Right lung (tissue), 10 donors: ENCODE measurements at places on chromosomes 2 and 18.

DNA sequence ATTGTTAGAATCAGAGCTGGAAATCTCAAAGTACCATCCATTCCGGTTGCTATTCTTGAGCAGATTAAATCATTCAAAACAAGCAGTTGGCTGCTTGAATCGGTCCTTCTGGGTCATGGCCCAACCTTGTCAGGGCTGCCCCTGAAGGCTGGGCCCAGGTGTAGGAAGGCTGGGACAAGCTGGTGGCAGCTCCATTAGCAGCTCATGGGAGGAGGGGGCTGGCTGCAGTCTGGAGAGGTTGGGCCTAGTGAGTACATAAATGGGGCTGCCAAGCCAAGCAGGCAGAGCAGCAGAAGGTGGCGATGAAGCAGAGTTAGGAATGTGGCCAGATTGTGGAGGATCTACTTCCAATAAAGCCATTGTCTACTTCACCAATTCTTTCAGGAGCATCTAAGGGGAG is 81.4 kb downstream of the ADCYAP1 start:
- DNase-seq, result no peak

- no peak for DNase-seq
Observed at GRCh38 chr2:46983065-46983801, 67.6 kb upstream of the MCFD2 start.

DNA sequence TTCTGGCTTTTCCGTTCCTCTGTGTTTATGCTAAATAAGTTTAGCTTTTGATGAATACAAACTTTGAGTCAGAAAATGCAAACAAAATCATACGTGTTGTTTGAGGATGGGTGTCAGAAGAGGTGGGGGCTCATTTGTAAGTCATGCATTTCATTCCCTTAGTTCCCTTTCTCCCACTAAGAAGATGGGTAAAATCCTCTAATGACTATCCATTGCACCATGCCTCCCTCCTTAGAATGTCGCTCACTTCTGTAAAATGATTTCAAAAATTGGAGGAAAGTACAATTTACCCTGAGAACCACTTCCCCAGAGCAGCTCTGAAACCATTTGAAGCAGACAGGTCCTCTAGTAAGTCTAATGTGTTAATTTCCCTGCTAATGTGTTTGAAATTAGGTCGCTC is 629.6 kb upstream of the VRK2 start:
- no peak for DNase-seq

DNA sequence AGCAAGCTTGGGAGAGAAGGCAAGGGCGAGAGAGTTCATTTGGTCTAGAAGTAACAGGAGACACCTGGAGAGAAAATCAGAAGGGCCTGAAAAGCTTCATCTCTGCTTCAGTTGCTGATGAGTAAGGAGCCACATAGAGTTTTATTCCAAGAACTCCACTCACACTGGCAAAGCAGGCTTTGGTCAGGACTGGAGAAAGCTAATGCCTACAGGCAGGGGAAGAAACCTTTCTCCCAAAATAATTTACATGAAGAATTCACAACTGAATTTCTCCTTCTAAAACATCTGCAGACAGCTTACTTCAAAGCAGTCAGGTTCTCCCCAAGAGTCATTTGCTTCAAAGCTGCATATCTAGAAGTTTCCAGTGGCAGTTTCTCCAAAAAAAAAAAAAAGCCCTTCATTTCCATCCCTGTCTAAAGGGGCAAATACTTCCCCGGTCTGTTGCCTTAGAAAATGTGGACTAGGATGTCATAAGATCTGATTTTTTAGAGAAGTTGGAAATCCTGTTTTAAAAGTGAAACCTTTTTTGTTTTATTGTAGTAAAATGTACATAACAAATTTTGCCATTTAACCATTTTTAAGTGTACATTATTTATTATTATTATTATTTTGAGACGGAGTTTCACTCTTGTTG is 46.3 kb downstream of the TMEM247 start:
- no peak for DNase-seq

GRCh38 chr2:105781274-105781978 is 36.7 kb downstream of the NCK2 start:
- DNase-seq, result no peak

DNA sequence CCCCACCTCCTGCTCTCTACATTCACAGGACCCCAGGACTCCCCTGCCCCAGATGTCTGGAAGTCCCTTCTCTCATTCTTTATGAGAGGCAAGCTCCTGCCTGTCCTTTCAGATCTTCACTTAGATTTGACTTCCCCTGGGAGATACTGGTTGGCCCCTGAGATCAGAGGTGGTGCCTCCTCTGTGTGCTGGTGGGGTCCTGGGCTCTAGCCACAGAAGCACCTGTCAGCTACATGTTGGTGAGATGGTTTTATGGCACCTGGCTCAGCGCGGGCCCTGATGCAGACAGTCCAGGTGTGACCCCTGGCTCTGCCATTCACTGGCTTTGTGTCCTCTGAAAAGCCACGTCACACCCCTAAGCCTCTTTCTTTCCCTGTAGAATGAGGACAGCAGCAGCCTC is 369.6 kb upstream of the ID2 start:
- no peak for DNase-seq

- DNase-seq, result no peak
Observed at GRCh38 chr2:176096986-176097819, 2.4 kb upstream of the HOXD12 start.

GRCh38 chr18:26159353-26159752 is 25.7 kb downstream of the PSMA8 start:
- DNase-seq, result no peak

GRCh38 chr18:30455741-30456140 is 586.8 kb downstream of the DSC3 start:
- no peak for DNase-seq

DNA sequence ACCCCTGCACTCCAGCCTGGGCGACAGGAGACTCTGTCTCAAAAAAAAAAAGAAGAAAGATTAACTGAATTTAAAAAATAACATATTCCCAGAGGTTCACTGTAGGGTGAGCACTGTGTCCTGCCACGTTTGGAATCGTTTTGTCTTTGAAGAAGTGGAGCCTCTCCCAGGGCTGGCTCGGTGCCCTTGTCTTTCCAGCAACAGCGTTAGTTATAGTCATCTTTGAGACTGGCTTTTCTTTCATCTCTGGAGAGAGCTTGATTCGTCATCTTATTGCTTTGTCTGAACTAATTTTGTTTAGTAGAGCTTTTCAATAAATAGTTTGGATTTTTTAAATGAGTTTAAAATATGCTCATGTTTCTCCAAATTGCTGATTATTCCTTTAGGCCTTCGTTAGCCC is 50.5 kb downstream of the IMPA2 start:
- peak; percentile 54 for DNase-seq

DNA sequence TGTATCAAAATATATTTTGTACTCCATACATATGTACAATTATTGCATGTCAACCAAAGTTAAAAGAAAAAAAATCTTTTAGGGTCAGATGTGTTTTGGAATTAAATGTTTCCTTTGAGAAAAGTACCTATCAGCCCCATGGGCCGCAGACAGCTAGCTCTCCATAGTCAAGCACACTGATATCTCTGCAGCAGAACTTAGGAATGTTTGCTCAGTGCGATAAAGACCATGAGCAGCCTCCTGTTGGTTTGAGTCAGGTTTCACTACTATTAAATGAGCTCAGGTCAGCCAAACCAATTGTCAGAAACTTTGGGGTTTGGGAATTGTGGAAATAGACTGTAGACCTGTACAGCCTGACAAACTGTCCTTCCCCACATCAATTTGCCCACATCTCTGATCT is 33.7 kb downstream of the LCT start:
- DNase-seq, result no peak

DNA sequence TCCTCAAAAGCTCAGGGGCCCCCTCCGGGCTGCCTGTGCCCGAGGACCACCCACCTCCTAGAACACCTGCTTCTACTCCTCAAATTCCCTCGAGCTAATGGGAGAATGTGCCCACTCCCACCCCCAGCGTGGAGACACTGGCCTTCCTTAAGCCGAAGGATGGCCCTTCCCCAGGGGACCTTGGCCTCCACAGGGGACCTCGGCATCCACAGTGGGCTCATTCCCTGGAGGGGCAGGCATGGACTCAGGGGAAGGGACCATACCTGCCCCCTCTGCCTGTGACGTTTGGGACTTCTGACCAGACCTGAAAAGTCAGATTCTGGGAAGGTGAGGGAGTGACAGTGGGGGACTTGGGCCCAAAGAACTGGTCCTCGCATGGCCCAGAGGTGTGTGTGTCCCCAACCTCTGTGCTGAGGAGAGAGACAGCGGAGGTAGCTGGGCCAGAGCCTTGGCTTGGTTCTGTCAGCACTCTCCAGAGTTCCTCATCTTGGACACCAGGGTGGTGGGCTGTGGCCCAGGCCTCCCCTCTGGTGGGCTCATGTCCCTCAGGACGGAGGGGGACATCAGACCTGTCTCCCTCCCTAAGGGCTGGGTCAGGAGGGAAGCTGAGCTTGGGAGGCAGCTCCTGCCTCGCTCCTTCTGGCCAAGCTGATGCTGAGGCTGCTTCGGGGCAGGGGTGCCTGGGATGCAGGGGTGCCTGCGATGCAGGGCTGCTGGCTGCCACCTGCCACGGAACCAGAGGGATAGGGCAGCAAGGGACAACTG is 240.4 kb downstream of the HAUS1 start:
- no peak for DNase-seq

DNA sequence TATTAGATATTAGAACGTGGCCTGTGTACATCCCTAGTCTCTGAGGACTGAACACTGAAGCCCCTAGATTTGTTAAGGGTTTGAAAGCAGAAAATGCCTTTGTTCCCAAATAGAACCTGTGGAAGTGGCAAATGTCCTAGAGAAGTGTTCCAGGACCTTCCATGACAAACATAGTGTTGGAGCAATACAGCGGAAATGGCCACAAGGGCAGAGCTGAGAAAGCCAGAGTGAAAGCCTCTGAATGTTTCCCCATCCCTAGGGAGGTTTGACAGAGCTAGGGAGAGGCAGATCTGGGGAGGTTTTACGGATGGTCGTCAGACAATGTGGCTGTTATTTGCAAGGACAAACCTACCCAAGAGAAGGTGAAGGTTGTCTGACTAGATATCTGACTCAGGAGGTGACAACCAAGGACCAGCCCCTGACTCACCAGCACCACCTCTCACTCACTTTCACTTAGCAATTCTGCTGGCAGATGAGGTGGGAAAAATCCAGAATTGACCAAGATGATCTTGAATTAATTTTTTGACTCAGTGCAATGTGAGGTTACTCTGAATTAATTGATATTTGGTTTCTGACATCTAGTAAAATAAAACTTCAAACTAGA is 24.1 kb downstream of the RBM43 start:
- DNase-seq, result no peak

DNA sequence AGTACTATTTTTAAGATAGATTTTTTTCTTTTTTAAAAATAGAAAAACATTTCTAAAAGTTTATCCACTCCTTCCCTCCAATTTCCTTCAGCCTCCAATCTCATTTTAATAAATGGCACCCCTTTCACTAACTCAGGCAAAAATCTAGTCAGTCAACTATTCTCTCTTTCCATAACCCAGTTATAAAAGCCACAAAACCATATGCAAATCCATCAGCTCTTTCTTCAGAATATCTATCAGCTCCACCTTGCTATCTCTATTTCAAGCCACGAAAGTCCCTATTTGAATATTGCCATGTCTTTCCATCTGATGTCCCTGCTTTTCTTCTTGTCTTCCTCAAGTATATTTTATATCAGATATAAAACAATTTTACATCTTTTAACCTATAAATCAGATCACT is 397.1 kb downstream of the ERBB4 start:
- no peak for DNase-seq

- no peak for DNase-seq
Observed at GRCh38 chr2:112181571-112182290, 43.5 kb downstream of the FBLN7 start.

DNA sequence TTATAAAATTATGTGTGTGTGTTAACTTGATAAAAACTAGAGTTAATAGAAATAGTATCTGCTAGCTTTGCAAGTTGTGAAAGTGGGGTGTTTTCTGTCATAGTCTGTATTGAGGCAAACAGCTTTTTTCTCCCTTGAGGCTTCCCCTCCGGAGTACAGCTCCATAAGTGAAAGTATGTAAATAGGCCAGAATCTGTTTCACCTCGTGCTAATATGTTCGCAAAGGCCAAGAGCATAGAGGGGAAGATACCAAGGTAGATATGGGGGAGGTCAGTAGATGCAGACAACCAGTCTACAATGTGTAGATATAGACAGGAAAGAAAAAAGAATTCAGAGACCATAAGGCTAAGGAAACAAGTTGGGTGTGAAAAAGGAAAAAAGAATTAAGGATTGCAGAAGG is 72.9 kb downstream of the PTRHD1 start:
- no peak for DNase-seq

GRCh38 chr18:57991552-57991951 is 52.5 kb upstream of the NEDD4L start:
- DNase-seq, result no peak

- DNase-seq, result no peak
Observed at GRCh38 chr2:213740453-213740852, 456.2 kb downstream of the SPAG16 start.

DNA sequence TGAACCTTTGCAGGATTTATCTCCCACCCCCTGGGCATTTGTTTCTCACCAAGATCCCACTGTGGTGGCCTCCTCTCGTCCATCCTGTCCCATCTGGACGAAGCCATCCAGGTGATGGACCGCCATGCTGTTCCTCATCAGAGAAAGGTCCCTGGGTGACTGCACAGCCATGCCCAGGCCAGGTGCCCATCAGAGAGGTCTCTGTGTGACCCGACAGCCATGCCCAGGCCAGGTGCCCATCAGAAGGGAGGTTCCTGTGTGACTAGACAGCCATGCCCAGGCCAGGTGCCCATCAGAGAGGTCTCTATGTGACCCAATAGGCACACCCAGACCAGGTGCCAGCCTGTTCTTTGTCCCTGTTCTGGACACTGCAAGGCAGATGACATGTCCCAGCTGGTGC is 360.9 kb upstream of the SALL3 start:
- no peak for DNase-seq

DNA sequence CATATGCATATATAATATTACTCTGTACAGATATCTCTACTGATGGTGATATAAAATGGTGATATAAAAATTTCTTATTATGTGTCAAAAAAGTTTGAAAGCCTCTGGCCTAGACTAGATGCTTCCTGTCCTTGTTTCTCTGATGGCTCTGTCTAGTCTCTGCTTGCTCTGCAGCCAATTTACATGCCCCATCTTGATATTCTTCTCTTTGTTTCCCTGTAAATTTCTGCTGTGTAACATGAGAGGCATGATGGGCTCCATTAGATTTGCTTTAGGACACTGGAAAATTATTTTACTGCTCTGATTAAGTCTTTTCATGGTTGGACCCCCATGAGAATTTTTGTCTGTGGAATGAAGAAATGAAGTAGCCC is 24.3 kb downstream of the BABAM2 start:
- DNase-seq, result no peak

DNA sequence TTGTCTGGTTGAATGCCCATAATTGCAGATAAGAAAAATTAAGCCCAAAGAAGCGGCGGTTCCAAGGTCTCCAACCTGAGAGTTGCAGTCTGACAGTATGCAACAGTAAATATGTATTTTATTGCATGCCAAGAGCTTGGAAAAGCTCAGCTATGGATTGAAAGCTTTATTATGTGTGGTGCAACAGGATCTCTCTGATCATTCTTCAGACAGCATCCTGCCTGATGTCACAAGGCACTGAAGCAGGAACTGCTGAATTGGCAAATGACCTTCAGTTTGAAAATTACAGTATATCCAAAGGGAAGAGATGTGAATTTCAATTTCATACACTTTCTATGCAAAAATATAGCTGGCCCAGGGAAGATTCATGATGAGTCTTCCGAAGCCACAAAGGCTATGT is 42.5 kb downstream of the DOCK10 start:
- DNase-seq, result peak; percentile 84

- no peak for DNase-seq
Observed at GRCh38 chr2:33670392-33670937, 71.4 kb upstream of the FAM98A start.

GRCh38 chr2:61177727-61178549 is 15.9 kb downstream of the C2orf74 start:
- peak; percentile 38 for DNase-seq

- DNase-seq, result no peak
Observed at GRCh38 chr2:172270278-172271079, 156.9 kb upstream of the ITGA6 start.
